Suprapubic skin (tissue), 4 donors: ENCODE measurements at places on chromosomes 2 and 18.

DNA sequence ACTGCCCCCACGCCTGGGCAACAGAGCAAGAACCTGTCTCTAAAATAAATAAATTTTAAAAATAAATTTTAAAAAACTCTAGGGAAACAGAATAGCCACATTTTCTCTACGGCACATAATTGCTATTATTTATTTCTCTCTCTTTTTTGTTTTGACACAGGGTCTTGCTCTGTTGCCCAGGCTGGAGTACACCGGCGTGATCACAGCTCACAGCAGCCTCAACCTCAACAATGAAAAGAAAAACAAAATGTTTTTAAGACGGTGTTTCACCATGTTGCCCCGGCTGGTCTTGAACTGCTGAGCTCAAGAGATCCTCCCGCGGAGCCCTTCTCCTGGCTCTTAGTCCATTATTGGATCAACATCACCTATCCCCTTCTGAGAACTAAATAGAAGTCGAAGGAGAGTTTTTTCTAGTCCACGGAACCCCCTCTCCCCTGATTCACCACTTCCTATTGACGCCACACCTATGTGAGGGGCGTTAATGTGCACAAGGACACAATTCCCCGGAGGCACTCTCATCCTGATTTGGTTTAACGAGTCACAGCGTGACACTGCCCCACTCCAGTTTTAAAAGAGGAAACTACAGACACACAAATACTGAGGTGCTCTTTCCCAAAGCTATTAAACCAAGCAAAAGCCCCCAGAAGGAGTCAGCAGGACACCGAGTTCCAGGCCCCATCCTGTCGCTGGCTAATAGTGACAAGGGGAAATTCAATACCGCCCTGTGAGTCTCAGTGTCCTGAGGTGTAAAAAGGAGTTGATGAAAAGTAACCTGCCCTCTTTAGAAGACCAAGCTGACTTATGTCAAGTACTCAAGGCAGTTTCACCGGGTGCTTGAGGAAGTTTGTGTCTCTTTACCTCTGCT lies 1.1 kb downstream of the NPC1 start:
- DNase-seq = no peak

DNA sequence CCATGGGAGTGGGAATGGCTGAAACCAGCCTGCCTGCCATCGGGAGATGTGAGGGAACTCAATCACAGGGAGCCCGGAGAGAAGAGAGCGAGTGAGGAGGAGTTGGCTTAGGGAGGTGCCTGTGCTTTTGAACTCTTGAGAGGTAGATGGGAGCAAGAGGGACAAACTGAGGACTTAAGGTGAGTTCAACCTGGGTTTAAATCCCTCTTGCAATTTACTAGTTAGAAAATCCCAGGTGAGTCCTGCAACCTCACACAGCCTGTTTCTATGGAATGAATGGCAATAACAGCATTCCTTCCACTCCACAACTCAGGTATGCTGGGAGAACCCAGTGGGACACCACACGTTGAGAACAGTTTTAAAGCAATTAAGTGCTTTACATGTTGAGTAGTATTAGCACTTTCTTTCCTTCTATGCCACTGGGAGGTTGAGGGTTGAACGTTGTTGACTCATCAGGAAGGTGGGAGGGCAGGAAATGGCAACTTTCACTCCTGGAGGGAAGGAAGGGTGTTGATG lies 57.3 kb downstream of the VIT start:
- no peak for DNase-seq

DNA sequence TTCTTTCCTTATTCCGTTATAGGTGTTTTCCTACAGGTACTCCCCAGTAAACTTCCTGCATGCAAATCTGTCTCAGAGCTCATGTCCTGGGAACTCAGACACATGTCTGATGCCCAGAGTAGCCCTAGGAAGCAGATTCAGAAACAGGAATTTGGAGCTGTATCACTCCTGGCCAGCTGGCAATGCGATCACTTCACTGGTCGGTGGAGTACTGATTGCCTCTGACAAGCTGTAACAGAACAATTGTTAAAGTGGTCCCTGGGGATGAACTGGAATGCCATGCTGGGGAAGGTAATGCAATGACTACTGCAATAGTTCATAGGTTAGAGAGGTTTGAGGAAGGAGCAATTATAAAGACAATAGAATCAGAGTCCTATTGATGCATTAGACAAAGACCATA lies 131.6 kb upstream of the DOCK10 start:
- no peak for DNase-seq

DNA sequence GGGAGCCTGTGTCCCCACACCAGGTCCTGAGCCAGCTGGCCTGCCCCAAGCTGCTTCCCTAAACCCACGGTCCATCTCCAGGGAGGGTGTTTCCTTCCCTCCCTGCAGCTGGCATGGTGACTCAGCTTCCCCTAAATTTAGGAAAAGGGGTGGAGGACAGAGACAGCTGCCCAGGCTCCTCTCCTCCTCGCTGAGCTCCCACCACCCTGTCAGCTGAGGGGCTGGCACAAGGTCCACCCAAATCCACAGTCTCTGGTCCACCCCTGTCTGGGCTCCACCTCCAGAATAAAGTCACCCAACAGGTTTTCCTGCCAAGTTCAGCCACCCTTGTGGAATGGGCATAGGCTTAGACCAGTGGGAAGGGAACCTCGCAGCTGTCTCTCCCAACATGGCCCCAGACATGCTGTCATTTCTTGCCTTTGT lies 156.5 kb downstream of the TNS1 start:
- no peak for DNase-seq
